T-helper 17 cell (primary cell): ENCODE measurements at places on chromosomes 12 and 14.

GRCh38 chr14:101017209-101017608 is 113.7 kb upstream of the RTL1 start:
- H3K27me3 ChIP-seq, result peaks cover 22% of the 10 kb centered on the region
- no peak for DNase-seq
- H3K36me3 ChIP-seq, result peaks cover 3% of the 10 kb centered on the region
- H3K4me1 ChIP-seq, result no peaks in the 10 kb centered on the region

GRCh38 chr14:36105401-36105800 is 71.1 kb downstream of the PTCSC3 start:
- no peaks in the 10 kb centered on the region for H3K36me3 ChIP-seq
- DNase-seq, result no peak
- no peaks in the 10 kb centered on the region for H3K4me1 ChIP-seq
- peaks cover 44% of the 10 kb centered on the region for H3K27me3 ChIP-seq
- no peak overlapping the region for H3K4me3 ChIP-seq
- no peak overlapping the region for H3K27ac ChIP-seq

DNA sequence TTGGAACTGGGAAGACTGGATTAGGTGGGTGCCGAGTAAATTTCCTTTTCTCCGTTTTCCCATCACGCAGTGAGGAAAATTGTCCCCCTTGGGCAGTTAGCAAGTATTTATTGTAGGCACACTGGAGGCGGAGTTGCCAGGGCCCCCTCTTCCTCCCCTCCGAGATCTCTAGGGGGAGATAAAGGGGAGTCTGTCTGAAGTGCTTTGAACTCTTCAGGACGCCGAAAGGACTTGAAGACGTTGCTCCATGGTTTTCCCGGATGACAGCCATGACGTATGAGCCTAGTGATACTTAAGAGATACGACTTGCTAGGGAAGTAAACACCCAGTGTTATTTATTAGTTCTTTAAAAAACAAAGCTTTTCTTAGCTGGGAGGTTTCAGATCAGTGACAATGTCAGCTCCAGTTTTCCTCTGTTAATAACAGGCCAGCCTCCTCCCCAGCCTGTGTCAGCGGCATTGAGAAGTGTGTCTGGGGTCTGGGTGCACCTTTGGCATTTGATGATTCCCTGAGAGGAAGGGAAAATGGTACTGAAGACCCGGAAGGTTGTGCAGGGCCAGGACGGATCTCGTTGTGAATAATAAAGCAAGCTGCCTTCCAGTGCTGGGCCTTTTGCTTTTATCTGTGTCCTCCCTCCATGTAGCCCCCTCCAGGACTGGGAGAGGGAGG is 78.7 kb downstream of the TSPAN9 start:
- H3K27ac ChIP-seq, result no peak overlapping the region
- H3K4me3 ChIP-seq, result no peak overlapping the region
- no peak for DNase-seq
- peaks cover 34% of the 10 kb centered on the region for H3K27me3 ChIP-seq

- no peaks in the 10 kb centered on the region for H3K27me3 ChIP-seq
- DNase-seq, result no peak
- peaks cover 54% of the 10 kb centered on the region for H3K4me1 ChIP-seq
- H3K36me3 ChIP-seq, result peaks cover 15% of the 10 kb centered on the region
Observed at GRCh38 chr12:64633940-64634337, 23.6 kb downstream of the RASSF3 start.

DNA sequence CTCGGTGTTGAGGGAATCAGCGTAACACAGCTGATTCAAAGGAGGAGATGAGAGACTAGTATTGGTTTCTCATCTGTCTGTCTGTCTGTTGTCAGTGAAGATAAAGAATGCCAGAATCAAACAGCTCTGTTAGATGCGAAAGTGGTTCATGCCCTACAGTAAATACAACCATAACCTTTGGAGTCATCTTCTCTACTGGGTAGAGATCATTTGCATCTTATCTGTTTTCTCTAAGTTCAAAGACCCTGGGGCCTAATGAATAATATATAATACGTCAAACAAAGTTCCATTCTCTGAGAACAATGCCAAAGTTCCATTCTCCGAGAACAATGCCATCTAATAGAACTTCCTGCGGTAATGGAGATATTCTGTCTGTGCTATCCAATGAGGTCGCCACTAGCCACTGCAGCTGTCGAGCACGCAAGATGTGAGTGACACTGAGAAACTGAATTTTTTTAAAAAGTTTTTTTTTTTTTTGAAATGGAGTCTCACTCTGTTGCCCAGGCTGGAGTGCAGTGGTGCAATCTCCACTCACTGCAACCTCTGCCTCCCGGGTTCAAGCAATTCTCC is 6.6 kb downstream of the IL31 start:
- no peak overlapping the region for H3K4me3 ChIP-seq
- H3K27ac ChIP-seq, result no peak overlapping the region
- no peaks in the 10 kb centered on the region for H3K36me3 ChIP-seq
